Breast epithelium (tissue), 4 donors: ENCODE measurements at places on chromosomes 16 and 17.

- DNase-seq = no peak
Observed at GRCh38 chr17:67696853-67697498, 20.8 kb upstream of the NOL11 start.

DNA sequence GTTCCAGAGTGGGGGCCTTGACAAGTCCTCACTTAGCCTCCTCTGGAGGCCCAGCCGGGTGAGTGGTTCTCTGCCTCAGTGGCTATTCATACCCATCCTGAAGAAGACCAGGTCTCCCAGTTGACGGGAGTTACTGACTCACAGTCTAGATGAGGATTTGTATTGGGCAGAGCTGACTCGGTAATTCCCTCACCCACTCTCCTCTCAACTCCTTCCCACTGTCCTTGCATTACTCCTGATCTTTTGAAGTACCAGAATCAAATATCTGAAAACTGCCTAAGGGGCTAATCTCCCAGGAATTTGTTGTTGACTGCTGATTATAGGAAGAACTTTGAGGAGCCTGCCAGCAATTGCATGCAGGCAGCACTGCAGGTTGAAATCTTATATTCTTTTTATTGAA lies 14.2 kb downstream of the SAP30BP start:
- no peak for DNase-seq

DNA sequence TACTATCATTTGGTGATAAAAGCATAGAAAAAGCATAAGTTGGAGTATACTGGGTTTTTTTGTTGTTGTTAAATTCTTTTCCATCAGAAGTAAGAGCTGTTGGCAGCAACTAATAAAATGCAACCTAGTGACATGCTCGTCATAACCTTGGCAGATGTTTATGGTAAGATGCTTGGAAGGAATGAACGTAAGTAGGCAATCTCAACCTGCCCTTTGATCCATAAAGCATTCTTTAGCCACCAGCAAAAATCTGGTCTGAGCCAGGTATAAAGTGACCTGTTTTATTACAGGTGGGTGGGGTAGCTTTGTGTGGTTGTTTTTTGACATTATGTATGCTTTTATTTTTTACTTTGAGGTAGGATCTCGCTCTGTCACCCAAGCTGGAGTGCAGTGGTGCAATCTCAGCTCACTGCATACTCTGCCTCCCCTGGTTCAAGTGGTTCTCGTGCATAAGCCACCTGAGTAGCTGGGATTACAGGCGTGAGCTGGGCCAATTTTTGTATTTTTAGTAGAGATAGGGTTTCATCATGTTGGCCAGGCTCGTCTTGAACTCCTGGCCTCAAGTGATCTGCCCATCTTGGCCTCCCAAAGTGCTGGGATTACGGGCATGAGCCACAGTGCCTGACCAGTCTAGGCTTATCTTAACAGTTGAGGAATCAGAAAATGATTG lies 22.0 kb downstream of the WSB1 start:
- no peak for DNase-seq

GRCh38 chr16:69187446-69188235 lies 677 bp downstream of the SNTB2 start:
- DNase-seq = peak; percentile 29

GRCh38 chr17:45168991-45169752 lies 7.5 kb downstream of the HEXIM2 start:
- peak; percentile 55 for DNase-seq

- DNase-seq = no peak
Observed at GRCh38 chr17:77874303-77875050, 84.0 kb upstream of the TNRC6C start.

- DNase-seq = no peak
Observed at GRCh38 chr17:51275381-51275780, 15.0 kb downstream of the UTP18 start.

DNA sequence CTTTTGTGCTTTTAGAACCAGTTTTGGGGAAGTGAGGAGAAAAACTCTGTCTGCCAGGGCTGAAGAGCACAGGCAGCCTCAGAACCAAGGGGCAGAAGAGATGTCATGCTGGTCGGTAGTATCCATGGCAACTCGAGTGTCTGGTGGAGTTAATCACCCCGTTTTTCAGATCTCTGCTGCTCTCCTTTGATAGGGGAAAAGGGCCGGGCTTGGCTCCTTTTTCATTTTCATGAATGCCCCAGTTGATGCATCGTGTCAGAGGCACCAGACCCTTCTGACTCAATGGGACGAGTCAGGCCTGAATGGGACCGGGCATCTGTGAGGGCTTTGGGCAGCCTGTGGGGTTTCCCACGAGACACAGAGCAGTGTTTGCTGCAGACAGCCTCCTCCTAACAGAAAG lies 304.6 kb downstream of the ABCC12 start:
- DNase-seq = no peak

- no peak for DNase-seq
Observed at GRCh38 chr16:71885261-71885650, 1.3 kb upstream of the ZNF821 start.

DNA sequence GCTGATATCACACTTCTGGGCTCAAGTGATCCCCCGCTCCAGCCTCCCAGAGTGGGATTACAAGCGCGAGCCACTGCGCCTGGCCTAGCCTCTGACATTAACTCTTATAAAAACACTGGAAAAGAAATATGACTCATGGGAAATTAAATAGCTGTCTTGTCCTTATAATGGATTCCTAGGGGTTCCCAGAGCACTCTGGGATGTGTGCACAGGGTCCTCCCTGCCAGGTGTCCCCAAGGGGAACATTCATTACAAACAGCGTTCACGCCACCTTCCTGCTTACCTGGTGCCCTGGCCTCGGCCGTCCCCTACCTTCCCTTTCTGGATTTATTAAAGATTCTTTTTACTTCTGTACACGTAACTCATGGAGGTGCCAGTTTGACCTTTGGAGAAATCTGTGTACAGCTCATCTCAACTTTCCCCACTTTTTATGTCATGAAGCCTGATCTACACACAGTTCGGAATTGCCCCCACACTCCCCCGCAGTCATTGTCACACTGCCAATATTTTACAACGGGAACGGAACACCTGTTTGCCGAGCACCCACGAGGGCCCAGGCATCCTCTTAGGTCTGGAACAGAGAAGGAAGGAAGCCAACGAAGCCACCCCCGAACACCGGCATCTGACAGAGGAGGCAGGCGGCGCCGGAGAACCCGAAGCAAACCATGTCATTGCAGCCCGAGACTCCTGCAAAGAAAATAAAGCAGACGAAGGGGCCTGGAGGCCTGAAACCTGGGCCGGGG lies 39.7 kb upstream of the MEAK7 start:
- no peak for DNase-seq

DNA sequence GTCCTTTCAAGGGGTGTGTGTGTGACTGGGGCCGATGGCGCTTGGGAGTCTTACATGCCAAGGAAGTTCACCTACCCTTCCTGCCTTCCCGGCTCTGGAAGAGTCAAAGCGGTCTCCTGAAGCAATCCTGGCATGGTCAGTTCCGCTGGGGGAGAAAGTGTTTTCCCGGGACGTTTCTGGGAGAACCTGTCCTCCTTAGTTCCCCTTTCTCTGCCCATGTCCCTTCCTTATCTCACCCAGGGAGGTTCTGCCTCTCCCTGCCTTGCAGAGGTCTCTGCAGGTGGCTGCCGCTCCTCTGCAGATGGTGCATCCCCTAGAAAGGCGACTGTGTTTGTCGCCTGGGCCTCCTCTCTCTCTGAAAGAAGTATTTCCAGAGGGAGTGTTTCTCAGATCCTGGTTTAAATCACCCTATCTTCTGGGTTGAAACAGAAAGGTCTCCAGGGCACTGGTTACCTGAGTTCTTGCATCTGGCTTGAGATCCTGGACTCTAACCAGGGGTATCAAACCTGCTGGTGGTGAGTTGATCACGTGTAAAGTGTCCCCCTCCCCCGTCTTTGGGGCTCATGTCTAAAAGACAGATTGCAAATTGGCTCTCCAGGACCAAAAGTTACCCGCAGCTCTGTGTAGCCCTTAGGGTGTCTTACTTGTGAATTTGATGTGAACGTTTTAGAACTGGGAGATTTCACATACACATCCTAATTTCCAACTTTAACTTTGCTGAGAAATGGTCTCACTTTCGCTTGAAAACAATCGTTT lies 1.9 kb downstream of the PRKCB start:
- no peak for DNase-seq

DNA sequence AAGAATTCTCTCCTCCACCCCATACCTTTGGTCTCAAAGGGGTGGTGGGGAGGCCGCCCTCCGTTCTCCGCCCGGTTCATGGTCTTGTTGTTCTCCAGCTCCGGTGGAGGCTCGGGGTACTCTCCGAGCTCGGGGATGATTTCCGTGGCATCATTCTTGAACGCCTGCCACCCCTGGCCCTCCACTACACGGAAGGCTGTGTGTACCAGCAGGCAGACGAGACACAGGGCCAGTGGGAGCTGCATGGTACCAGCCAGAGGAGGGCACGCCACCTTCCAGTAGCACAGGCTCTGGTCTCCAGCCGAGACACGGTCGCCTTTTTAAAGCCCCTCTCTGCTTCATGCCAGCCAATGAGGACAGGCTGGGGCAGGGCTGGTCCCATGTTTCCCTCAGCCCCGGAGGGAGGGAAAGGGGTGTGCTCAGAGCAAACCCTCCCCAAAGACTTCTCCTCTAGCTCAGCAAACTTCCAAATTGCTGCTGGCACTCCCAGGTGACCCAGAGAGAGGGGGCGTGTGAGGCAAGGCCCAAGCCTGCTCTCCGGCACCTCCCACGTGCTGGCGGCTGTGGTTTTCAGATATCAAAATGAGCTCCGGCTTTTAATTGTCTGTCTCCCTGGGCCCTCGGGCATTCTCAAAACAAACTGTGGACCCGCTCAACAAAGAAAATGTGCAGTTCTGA lies at the start of gene SOST:
Gene SOST (minus strand): TSS at position 295 of the 678 bp plus-strand sequence. CDS start 50 bp downstream, at position 245.
- DNase-seq = no peak

- DNase-seq = no peak
Observed at GRCh38 chr16:9225527-9226316, 134.3 kb downstream of the HAPSTR1 start.

GRCh38 chr16:82935766-82936165 lies 309.0 kb downstream of the CDH13 start:
- DNase-seq = no peak

DNA sequence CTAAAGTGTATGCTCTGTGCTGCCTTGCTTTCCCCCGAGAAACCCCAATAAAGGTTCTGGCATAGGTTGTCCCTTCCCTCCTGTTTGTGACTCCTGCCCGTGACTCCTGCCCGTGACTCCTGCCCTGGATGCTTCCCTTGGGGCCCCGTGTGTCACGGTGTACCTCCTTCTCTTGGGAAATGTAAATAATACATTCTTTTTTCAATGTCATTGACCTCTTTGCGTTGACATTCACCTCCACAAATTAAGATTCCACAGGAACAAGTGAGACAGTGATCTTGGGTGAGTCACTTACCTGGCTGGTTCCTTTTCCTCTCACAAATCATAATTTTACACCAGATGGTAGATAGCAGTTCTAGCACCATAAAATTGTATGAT lies 632 bp downstream of the CCL15 start:
- no peak for DNase-seq

GRCh38 chr16:26593700-26594099 lies 473.0 kb upstream of the C16orf82 start:
- DNase-seq = no peak

- DNase-seq = no peak
Observed at GRCh38 chr17:63762161-63763078, 11.0 kb downstream of the CCDC47 start.

DNA sequence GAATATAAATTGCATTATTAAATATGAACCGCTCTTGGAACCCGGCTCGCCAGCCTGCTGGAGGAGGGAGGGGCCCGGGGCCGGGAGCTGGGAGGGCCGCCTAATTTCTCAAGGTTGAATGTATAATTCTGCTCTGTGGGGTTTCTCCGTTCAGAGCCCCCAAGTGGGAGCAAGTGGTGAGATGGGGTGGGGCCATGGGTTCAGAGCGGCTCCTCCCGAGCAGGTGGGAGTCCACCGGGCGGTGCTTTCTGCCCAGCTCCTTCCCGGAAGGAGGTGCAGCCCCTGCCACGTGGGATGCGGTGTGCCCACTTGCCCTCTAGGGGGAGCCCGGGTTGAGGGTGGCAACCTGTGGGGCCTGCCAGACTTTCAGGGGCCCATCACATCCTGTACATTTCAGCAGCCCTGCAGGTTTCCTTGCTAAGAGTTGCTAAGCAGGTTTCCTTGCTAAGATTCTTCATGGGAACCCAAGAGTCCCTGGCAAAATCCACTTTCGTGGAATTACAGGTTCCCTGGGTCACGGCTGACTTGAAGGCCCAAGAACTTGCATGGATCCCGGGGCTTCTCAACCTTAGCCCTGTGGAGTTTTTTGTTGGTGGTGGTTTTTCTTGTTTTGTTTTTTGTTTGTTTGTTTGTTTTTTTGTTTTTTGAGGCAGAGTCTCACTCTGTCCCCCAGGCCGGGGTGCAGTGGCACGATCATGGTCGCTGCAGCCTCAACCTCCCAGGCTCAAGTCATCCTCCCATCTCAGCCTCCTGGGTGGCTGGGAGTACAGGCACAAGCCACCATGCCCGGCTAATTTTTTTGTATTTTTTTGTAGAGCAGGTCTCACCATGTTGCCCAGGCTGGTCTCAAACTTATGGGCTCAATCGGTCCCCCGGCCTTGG lies 196.7 kb upstream of the GSE1 start:
- no peak for DNase-seq

DNA sequence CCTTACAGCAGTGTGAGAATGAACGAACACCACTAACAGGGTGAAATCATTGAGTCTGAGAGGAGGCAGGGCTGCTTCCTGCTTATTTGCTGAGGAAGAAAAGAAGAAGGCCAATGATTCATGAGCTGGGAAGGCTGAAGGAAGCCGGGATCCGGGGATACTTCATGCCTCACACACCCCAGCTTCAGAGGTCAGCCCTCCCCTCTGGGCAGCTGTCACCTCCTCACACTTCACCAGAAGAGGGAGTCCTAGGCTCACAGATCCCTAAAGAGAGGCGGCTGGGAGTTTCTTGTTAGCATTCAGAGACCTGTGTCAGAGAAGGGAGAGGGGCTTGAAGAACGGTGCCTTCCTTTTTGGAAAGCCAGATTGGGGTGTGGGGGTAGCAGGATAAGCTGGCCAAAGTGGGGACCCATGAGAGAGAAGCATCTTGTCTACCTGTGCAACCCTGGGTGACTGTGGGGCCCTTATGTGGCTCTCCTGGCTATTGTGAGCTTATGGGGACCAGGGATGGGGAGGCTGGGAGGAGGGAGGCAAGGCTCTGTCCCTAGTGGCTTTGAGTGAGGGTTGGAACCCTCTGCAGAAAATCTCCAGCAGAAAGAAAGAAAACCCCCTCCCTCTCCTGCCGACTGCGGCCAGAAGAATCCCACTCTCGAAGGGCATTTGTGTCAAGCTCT lies 94.6 kb downstream of the RGS9 start:
- DNase-seq = no peak

GRCh38 chr17:61488878-61489718 lies 36.9 kb downstream of the TBX4 start:
- DNase-seq = no peak

GRCh38 chr16:10964039-10964890 lies 19.9 kb downstream of the CLEC16A start:
- DNase-seq = peak; percentile 75
